ENCODE measurements at places on chromosomes 1 and 21. TPM values are rescaled to one million over a fixed set of nuclear protein-coding genes. Genes with fewer than 3 reads are reported as not detected.

The CFAP141 gene
- not detected for total RNA-seq

The SPRR2B gene
- total RNA-seq: not detected

The KCNC4 gene
- 1.0 TPM for total RNA-seq

The SPTA1 gene
- 0.15 TPM for total RNA-seq

The AK2 gene
- 155 TPM for total RNA-seq

The HTR1D gene
- total RNA-seq: not detected

The KCNJ9 gene
- not detected for total RNA-seq

The ANGPTL3 gene
- under 0.01 TPM for total RNA-seq

The HSD11B1 gene
- total RNA-seq: not detected

The LAD1 gene
- total RNA-seq: 0.34 TPM

The FCRL5 gene
- total RNA-seq: not detected

The AMY2A gene
- not detected for total RNA-seq

The DENND1B gene
- 25.8 TPM for total RNA-seq

The CLCNKA gene
- total RNA-seq: not detected

The EDN2 gene
- total RNA-seq: not detected

The PROX1 gene
- 0.33 TPM for total RNA-seq

The ADAMTS4 gene
- 18.6 TPM for total RNA-seq

The PAQR6 gene
- total RNA-seq: 1.4 TPM

The SELL gene
- under 0.01 TPM for total RNA-seq

The FCRL6 gene
- not detected for total RNA-seq

The DPYD gene
- total RNA-seq: 10.3 TPM

The FOXE3 gene
- not detected for total RNA-seq

The CENPF gene
- 90.5 TPM for total RNA-seq

The CD5L gene
- not detected for total RNA-seq

The LDLRAD2 gene
- total RNA-seq: not detected

The TFF1 gene
- total RNA-seq: not detected

The HSD3B2 gene
- total RNA-seq: not detected

The INSRR gene
- not detected for total RNA-seq

The UTP11 gene
- 86.7 TPM for total RNA-seq

The FNDC10 gene
- 9.9 TPM for total RNA-seq

The LRRC8C gene
- total RNA-seq: 16.0 TPM

The GPR37L1 gene
- not detected for total RNA-seq

The C1QTNF12 gene
- not detected for total RNA-seq

All from melanocyte of skin (primary cell).